Renal cortical epithelial cell (primary cell): ENCODE measurements at places on chromosomes 2 and 18.
A peak's percentile ranks its signal among the peaks of the same experiment; 100 is the strongest.

- no peak for DNase-seq
These were observed 168.8 kb downstream of the RTP5 start for GRCh38 chr2:242038166-242038927.

GRCh38 chr18:23387265-23387664 lies 65.8 kb upstream of the RIOK3 start:
- no peak for DNase-seq

DNA sequence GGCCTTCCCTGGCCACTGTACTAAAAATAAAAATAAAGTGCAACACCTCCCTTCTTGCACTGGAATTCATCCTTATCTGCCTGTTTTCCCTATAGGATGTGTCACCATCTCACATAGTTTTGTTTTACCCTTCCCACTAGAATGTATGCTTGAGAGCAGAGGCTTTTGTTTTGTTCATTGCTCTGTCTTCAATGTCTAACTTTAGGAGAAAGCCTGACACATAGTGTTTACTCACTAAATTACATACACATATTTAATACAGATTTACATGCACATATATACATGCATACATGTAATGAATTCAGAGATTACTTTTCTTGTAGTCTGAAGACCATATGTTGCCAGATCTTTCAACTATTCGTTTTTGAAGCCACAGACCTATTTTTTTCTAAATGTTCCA lies 23.0 kb downstream of the CD302 start:
- DNase-seq: no peak

DNA sequence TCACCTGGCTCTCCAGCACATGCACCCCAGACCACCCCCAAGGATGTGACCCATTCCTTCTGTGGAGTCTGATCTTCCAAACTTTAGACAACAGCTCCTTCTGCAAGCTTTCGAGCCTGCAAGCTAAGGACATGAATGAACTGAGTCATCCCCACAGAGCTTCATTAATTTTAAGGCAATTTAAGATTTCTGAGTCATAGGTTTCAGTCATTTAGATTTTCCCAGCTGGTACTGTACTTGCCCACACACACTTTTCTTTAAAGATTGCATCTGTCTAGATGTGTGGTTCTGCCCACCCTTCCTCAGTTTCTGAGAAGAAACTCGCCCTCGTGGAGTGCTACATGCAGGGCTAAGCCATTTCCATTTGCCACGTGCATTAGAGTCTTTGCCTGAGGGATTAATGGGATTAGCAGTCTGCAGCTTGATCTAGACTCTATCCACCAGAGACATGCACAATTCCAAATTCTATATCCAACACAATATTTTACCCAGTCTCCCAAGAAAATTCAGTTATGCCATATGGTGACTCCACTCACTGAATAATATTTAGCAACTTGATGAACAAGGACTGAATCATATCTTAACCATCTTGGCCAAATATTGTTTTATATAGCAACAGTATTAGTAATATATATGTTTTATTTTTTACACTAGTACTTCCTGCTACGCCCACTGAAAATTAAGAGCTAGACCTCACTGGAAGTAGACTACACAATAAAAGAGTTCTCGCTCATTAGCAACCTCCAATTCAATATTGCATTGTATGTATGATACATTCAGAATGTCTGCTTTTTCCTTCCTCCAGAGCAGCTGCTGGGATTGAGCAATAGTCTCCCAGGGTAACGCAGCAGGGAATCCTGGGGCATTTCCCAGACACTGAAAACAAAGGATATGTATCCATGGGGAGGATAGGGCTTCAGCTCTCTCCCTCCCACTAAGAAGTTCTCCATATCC lies 14.3 kb upstream of the TRIB2 start:
- peak; percentile 83 for DNase-seq

DNA sequence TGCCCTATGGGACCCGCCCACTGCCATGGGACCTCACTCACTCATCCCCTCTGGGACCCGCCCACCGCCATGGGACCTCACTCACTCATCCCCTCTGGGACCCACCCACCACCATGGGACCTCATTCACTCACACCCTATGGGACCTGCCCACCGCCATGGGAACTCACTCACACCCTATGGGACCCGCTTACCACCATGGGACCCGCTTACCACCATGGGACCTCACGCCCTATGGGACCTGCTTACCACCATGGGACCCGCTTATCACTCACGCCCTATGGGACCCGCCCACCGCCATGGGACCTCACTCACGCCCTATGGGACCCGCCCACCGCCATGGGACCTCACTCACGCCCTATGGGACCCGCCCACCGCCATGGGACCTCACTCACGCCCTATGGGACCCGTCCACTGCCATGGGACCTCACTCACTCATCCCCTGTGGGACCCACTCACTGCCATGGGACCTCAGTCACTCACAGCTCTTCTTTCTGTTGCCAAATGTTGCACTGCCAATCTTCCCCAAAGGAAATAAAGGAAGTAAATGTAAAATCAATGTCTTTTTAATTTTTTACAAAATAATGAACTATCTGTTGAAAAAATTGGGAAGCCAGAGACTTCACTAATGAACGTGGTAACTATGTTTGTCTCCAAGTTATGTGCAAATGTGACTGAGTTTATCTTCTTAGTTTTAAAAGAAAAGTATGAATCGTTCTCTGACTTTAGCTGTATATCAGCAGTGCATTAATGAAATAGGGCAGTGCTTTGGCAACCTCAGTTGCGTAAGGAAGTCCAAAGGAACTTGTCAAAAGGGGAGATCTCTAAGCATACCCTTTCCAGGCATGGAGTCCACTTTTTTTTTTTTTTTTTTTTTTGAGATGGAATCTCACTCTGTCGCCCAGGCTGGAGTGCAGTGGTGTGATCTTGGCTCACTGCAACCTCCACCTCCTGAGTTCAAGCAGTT lies 101.5 kb upstream of the MGAT5 start:
- DNase-seq: no peak

DNA sequence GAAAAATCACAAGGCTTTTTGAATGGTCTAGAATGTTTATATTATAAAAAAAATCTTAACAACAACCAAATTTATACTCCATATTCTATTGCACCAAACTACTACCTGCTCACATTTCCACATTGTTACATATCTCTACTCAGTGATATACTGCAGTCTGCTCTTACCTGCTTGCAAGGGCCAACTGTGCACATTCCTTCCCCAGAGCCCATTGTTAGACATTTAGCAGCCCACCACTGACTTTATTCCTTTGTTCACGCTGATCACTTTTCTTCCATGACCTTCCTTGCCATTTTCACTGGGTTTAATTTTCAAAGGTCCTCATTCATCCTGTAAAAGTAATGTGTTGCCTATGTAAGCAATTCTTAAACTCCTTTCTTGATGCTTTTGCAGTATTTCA lies 109.7 kb upstream of the KCNJ3 start:
- no peak for DNase-seq

DNA sequence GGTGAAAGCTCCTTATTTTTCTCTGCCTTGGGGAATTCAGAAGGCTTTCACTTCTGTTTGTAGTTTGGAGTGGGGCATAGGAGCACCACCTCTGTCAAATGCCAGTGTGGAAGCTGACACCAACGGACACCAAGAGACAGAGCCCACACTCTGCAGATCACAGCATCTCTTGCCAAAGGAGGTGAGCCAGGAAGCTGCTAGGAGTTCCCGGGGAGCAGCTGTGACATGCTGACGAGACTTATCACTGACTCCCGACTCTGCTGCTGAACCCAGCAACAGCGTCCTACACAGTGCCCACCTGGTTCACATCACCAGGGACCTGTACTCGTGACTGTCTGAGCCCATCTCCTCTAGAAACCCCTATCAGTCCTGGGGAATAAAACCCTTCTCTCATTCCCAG lies 8.1 kb downstream of the TEX51 start:
- DNase-seq: no peak

DNA sequence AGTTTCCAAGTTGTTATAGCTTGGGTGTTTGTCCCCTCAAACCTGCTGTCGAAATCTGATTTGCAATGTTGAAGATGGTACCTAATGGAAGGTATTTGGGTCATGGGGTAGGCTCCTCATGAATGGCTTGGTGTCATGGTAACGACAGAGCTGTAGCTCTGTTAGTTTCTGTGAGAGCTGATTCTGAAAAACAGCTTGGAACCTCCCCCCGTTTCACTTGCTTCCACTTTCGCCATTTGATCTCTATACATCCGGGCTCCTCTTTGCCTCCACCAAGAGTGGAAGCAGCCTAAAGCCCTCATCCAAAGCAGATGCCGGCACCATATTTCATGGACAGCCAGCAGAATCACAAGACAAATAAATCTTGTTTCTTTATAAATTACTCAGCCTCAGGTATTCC lies 1035.1 kb upstream of the SLC39A10 start:
- DNase-seq: no peak

DNA sequence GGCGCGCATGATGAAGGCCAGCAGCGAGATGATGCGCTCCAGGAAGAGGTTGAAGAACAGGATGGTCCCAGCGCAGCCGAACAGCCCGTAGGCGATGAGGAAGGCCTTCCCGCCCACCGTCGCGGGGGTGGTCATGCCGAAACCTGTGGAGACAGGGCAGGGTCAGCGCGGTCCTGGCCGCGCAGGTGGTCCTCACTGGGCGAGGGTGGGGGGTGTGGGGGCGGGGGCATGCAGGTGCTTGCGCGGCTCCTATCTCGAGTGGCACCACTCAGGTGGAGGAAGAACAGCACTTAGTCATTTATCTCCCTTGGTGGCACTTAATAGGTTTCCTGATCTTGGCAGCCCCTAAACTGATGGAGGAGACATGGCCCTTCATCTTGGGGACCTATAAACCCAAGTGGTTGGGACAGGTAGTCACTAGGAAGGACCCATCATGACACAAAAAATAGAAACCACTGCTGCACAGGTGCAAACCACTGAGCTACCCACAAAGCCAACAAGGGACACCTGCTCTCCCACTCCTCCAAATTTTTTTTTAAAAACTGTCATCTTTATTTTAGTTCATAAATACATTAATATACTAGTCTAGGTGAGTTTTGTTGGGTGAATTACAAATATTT lies 118.8 kb downstream of the MSH2 start:
- no peak for DNase-seq

DNA sequence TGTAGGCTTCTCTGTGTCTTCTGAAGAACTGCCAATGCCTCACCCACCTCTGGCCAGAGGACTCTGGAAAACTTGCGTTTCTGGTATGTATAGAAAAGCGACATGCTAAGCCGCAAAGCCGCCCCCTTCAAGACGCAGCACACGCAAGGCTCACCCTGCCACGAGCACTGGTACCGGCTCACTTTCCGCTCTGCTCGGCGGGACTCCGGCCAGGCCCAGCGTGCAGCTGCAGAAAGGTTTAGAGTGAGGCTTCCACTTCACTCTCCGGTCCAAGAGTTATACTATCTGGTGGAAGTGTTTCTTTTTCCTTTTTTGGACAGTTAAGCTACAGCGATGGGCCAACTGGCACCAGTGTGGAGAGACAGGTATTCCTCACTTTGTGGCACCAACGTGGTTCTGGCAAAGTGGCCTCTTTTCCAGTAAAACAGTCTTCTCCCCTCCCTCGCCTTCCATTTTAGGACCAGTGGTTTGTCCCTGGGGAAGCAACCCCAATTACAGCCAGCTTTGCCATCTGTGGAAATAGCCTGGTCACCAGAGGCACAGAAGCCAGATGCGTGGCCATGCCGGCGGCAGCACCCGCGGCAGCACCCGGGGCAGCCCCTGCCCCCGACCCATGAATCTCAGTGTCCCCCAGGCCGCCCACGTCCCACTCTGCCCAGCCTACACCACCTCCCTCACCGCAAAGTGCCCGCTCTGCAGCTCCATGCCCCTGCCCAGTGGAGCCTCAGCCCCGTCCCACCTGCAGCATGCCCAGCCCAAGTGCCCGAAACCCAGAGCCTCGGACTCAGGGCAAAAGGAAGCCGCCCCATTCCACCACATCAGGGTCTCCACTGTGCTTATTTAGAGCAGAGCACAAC lies 91.6 kb upstream of the CTDP1 start:
- DNase-seq: no peak

GRCh38 chr18:9081940-9082339 lies 20.6 kb upstream of the NDUFV2 start:
- no peak for DNase-seq

- peak; percentile 88 for DNase-seq
These were observed 413.6 kb downstream of the THSD7B start for GRCh38 chr2:137178951-137179377.
